ENCODE measurements at places on chromosomes 6 and 20. TPM values are rescaled to one million over a fixed set of nuclear protein-coding genes. Genes with fewer than 3 reads are reported as not detected.

PLN gene
- total RNA-seq: not detected

NUS1 gene
- 29.0 TPM for total RNA-seq

WFDC10B gene
- total RNA-seq: not detected

ME1 gene
- total RNA-seq: 0.73 TPM

SNAP91 gene
- not detected for total RNA-seq

LZTS3 gene
- 41.9 TPM for total RNA-seq

METTL24 gene
- 0.33 TPM for total RNA-seq

TCF21 gene
- not detected for total RNA-seq

RAB32 gene
- not detected for total RNA-seq

CLPSL1 gene
- not detected for total RNA-seq

ZC2HC1B gene
- not detected for total RNA-seq

ARMH2 gene
- not detected for total RNA-seq

GLP1R gene
- not detected for total RNA-seq

LST1 gene
- total RNA-seq: 13.0 TPM

CFB gene
- 2.3 TPM for total RNA-seq

SRSF3 gene
- total RNA-seq: 620 TPM

TINAG gene
- total RNA-seq: not detected

PPIL6 gene
- 1.3 TPM for total RNA-seq

LY6G6F gene
- not detected for total RNA-seq

LTB gene
- total RNA-seq: 180 TPM

DTNBP1 gene
- total RNA-seq: 12.3 TPM

RFX6 gene
- total RNA-seq: not detected

SCGN gene
- not detected for total RNA-seq

BPIFB2 gene
- not detected for total RNA-seq

MYCT1 gene
- not detected for total RNA-seq

AIF1 gene
- 76.5 TPM for total RNA-seq

PROKR2 gene
- total RNA-seq: not detected

PI16 gene
- total RNA-seq: 0.42 TPM

HLA-B gene
- total RNA-seq: 9,693 TPM

Data from CD8-positive, alpha-beta T cell (primary cell).